Stimulated activated CD8-positive, alpha-beta memory T cell treated with anti-CD3 and anti-CD28 coated beads, Interleukin-12 subunit alpha, Interleukin-12 subunit beta, amount 100 ng/mL, for 1 hour (primary cell): ENCODE measurements at places on chromosomes 2 and 18.
A peak's percentile ranks its signal among the peaks of the same experiment; 100 is the strongest.

- no peak for DNase-seq
Observed at GRCh38 chr2:224982910-224983711, 59.2 kb downstream of the DOCK10 start.

GRCh38 chr18:25298853-25299274, 53.1 kb downstream of the ZNF521 start:
- no peak for DNase-seq

DNA sequence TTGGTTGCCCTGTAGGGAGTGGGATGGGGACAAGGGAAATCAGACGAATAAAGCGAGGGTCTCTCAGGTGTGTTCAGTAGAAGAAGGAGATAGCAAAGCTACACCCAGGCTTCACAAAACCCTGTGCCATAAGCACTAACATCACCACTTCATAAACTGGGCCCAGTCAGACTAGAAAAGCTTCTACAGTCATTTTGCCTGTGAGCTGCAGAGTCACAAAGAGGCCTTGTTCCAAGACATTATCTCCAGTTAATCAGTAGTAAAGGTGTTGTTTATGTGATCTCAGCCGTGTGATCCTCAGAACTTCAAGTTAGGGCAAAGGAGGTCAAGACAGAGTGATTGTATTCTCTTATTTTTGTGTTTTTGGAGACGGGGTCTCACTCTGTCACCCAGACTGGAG, 148.0 kb downstream of the GALR1 start:
- DNase-seq = no peak

DNA sequence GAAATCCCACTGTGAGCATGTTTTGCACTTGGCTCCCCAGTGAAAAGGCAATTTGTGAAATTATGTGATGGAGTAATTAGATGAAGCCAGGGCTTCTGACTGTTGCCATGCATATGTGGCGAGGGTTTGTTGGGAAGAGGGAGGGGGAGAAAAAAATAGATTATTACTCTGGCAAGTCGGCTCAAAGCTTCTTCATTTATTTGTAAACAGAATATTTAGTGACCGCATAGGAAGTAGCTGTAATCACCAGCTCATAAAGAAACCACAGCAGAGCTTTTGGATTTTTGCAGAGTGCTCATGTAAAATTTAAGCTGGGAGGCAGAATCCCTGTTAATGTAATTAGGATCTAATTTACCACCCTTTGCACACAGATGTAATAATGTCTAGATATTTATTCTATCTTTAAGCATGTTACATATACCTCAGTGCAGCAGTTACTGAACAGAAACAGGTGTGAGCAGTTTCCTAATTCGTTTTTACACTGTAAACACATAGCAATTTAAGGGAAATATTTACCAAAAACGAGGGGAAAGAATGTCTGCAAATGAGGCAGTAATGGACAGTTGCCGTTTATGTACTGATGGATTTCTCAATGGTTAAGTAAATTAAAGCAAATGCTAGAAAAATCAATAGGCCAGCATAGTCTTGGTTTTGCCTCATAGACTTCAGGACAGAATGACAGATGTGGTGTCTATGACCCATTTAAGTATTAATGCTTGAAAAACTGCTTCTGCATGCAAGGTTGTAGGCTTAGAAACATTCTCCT, 87.9 kb downstream of the MEIS1 start:
- no peak for DNase-seq

- peak; percentile 1 for DNase-seq
Observed at GRCh38 chr2:207423886-207424285, 105.9 kb upstream of the CREB1 start.

GRCh38 chr2:30605197-30605596, 158.2 kb downstream of the LCLAT1 start:
- DNase-seq = no peak

- no peak for DNase-seq
Observed at GRCh38 chr2:207467716-207468347, 61.9 kb upstream of the CREB1 start.

DNA sequence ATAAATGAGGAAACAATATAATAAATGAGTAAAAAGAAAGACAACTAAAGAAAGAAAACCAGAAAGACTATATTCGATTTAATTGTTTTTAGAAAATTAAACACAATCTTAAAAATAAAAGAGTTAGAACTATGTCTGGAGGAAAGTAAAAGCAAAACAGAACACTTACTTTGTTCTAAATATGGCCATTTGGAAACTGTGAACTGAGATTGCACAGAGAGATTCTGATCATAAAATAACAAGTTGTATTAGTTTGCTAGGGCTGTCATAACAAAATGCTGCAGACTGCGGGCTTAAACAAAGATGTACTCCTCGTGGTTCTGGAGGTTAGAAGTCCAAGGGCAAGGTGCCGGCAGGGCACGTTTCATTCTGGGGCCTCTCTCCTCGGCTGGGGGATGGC, 128.1 kb upstream of the AQP4 start:
- no peak for DNase-seq

DNA sequence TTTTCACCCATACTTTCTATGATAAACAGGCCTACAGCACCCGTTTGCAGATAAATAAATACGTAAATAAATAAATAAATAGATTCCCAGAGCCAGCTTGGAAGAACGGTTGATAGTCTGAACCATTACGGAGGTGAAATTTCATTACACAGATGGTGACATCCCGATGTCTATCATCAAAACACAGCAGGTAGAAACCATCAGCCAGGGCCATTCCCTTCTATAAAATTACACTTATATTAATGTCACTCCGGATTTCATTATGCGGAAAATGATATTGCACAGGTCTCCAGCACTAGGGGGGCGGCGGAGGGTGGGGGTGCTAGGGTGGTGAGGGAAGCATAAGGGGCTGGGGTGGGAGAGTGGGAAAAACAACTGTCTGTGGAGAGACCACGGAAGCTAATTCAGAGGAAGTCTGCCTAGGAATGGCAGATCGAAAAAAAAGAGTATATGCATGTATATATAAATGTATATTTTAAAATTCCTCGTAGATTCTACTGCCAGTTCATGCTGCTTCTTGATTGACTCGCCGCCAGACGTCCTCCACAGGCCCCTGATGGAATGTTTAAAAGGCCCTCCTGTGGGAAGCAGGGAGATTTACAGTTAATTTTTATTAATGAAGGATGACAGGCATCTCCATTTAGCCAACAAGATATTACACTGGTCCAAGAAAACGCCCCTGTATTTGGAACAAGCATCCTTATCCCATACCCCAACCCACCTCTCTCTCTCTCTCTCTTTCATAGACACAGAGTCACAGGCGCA, 1906.0 kb upstream of the PIK3C3 start:
- no peak for DNase-seq

- DNase-seq = no peak
Observed at GRCh38 chr2:113698892-113699447, 57.5 kb downstream of the SLC35F5 start.

DNA sequence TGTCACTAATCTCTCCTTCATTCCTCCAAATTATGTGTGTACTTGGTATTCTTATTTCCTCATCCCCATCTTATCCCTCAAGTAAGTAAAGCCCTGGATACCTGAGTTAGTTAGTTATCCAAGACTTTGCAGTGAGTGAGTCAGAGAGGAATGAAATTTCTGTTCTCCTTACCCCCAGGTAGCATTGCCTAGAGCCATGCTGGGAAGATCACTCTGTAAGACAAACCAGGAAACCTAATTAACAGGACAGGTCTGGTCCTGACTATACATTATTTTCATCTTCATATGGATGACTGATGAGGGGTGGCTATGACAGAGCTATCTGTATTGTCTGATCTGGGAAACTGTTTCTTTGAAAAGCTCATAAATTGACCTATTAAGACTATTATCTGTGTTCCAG, 55.0 kb upstream of the ITGA6 start:
- no peak for DNase-seq

DNA sequence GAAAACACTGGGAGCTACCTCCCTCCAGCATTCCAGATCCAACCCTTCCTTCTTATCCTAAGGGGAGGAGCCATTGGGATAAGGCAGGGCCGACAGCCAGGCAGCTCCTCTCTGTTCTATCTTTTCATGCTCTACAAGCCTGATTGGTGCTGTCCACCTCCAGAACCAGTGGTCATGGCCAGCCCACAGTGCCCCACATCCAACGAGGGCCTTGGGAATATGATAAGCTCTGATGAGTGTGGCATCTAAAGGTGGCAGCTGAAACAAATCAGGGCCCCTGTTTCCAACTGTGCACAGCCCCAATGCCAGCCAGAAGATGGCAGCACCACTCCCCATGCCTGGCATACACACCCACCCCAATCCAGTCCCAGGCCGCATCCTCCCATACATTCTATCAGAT, 329.3 kb downstream of the C1D start:
- no peak for DNase-seq

DNA sequence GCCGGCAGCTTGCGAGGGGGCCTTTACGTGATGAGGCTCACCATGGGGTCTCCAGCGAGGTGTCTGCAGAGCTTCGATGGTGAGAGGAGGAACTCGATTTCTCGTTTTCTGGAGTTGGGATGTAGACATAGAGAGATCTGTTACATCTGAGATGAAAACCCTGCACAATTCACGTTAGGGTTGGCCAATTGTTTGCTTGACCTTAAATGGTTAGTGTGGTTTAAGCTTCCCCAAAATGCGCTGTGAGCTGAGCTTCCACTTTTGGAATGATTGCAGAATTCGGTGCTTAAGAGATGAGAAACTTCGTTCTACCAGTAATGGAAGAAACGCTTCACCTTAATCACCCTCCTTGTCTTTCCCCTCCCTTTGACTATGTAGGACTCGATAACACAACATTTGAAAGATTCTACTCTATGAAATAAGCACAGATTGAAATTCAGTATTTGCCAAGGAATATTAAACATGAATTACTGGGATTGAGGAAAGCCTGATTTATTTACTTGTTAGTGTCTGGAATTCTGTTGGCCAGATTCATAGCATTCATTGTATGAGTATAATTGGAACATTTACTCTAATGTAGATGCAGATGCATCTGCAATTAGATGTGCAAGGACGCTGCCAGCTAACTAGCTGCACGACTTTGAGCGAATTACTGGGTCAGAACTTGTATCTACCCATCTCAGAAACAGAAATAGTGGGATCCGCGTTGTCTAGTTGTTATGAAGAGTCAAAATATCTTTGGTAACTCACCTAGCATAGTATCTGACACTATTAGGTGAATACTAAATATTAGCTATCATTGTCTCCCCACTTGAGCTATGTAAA, 1.6 kb upstream of the KLF7 start:
- no peak for DNase-seq

- no peak for DNase-seq
Observed at GRCh38 chr18:36814994-36815393, 13.8 kb downstream of the TPGS2 start.

- no peak for DNase-seq
Observed at GRCh38 chr2:199716807-199717586, 134.0 kb downstream of the FTCDNL1 start.

GRCh38 chr2:216604458-216604857, 28.8 kb upstream of the IGFBP2 start:
- DNase-seq = no peak

GRCh38 chr2:216849987-216850386, 9.9 kb downstream of the TNP1 start:
- DNase-seq = no peak

DNA sequence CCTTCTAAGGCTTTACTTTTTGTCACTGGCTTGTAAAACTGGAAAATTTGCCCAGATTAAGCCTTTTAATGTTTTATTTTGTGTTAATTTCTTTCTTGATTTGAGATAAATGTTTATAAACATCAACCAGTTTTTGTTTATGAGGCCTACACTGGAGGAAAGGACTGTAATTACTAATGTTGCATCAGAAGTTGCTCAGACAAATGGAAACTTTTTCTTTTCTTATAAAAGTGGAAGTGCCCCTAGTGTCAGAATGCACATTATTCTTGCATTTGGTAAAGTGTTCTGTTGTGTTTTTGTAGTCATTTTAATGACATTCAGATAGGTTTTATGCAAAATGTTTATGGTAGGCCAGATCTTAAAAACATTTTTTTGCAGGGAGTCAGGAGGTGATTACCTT, 25.3 kb downstream of the LCLAT1 start:
- no peak for DNase-seq

GRCh38 chr18:63141778-63142176, 177.8 kb downstream of the BCL2 start:
- DNase-seq = no peak

DNA sequence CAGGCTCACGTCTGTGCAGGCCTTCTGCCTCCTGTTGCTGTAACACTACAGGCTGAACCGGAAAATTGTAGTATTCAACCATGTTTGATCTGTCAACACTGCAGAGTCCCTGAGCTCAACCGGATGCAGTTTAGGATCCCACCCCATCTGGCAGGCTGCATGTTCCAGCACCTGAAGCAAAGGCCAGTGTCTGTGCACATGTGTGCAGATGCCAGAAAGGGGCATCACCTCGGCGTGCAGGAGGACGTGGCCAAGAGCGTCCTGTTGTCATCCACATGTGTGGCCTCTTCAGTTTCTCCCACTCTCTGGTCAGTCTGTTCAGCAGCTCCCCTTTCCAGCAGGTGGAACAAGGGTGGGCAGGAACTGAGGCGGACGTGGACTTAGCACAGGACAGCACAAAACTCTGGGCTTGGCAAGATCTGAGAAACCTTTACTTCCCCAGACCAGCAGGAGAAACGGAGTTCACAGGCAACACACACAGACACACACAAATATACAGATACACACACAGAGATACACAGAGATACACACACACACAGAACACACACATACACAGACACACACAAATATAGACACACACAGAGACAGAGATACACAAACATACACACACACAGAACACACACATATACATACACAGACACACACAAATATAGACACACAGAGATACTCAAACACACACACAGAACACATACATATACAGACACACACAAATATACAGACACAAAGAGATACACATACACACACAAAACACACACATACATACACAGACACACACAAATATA, 111.3 kb downstream of the NDUFA10 start:
- DNase-seq = no peak

DNA sequence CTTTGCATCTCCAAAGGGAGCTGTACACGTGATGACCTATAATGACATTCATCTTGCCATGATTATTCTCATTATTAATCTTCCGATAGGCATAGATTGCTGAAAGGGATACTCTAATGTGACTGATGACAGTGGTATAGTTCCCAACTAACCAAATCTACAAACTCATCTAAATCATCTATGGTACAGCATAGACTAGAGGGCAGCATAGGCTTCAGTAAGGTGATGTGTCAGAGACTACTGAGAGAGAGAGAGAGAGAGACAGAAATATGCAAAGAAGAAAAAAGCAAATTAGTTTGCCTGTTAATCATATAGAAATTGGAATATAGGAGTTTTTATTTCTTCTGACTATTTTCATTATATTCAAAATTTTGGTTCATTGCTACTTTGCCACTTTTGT, 89.3 kb downstream of the CSRNP3 start:
- DNase-seq = no peak

DNA sequence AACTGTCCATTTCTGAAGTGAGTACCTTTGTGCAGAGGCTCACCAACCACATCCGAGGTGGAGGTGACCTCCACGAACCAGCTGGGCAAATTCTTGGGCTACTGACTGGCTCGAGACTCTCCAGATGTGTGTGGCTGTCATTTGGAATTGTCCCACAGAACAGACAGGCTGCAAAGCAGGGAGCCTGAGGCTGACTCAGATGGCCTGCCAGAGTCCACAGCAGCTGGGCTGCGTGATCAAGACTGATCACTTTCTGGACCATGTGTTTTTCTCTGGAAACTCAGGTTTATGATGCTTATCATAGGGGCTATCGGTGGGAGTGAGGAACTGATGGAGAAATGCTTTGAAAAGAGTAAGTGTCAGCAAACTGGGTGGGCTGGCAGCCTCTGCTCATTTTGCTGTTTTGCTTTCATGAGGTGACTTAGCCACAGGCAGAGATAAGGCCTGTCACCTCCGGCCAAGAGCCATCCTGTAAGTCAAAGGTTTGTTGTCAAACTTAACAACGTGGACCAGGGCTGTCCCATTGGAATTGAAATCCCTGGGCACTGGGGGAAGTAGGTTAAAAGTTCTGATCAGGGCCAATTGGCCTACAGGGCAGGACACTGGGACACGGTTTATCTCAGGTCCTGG, 120.4 kb downstream of the LIPG start:
- no peak for DNase-seq
